ENCODE measurements at places on chromosomes 4 and X.

GRCh38 chr4:141240259-141240658, 19.6 kb downstream of the ZNF330 start:
- DNase-seq = no peak

GRCh38 chrX:22803353-22803752, 196.4 kb upstream of the DDX53 start:
- no peak for DNase-seq

- no peak for DNase-seq
These were observed 99.0 kb upstream of the DCAF12L2 start for GRCh38 chrX:126265116-126265515.

DNA sequence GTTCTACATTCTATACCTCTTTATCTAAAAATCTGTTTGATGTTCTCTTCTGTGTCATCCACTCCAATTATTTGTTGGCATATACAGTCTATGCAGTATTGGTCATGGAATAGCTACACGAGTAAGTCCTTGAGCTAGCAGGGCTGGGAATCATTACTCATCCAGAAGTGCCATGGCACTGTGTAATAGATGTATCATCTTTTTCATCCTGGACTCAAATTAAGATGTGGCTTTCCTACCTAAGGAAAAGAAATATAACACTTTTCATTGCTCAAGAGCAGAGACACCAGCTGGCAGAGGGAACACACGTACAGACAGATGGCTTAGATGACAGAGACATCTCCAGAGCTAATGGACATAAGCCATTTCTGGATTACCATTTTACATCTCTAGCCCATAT, 159.8 kb downstream of the FAM13A start:
- no peak for DNase-seq

- peak; percentile 37 for DNase-seq
These were observed 88.2 kb upstream of the TNIP3 start for GRCh38 chr4:121252224-121252806.

GRCh38 chrX:116357329-116357728, 79.1 kb upstream of the SLC6A14 start:
- no peak for DNase-seq

GRCh38 chr4:184538023-184538599, 63.8 kb upstream of the IRF2 start:
- peak; percentile 30 for DNase-seq

- no peak for DNase-seq
These were observed 19.1 kb upstream of the S100P start for GRCh38 chr4:6674500-6675149.

DNA sequence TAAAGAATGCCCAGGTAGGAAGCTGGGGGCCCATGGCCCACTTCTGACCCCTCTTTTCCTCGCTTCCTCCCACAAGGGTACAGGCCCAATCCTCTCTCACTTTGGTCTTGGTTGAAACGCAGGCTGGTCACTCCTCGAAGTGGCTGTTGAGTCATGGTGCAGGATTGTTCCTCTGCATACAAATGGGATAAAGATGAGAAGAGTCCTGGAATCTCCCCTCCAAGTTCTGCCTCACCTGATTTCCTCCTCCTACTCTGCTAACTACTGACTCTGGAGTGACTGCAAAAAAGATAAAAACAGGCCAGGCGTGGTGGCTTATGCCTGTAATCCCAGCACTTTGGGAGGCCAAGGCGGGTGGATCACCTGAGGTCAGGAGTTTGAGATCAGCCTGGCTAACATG, 1.7 kb downstream of the WDR45 start:
- no peak for DNase-seq

DNA sequence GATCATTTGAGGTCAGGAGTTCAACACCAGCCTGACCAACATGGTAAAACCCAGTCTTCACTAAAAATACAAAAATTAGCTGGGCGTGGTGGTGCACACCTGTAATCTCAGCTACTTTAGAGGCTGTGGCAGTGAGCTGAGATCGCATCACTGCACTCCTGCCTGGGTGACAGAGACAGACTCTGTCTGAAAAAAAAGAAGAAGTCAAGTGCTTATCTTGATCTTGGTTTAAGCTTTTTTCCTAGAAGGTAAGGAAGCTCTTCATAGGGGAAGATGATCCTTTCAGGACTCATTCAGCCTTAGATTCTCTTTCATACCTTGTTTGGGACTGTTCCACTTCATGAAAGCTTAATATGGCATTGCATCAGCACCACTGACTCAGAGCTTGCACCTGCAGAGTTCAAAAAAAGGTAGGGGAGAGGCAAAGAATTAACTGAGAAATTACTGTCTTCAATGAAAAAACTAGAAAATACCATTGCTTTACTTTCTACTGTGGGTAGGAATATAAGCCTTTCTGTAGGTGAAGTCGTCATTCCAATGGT, 70.8 kb upstream of the EPGN start:
- DNase-seq = no peak

- DNase-seq = no peak
These were observed 17.0 kb upstream of the TMEM144 start for GRCh38 chr4:158193171-158193749.

- DNase-seq = no peak
These were observed 128.3 kb upstream of the MED14 start for GRCh38 chrX:40863671-40864070.

DNA sequence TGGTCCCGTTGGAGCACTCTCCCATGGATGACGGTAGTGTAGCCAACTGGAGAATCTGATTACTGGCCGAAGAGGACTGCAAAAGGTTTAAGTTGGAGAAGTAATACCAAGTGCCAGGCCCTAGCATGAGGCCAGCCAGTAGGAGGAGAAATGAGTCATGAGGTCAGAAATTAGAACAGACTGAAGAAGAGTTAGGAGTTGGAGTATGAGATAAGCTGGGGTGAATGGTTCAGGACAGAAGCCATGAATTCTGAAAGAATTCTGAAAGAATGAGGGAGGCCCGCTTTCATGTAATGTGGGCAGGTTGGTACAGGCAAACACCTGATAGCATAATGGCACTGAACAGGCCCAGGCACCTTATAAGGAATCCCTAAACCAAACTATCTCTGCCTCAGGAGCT, 18.4 kb upstream of the STK26 start:
- DNase-seq = no peak

DNA sequence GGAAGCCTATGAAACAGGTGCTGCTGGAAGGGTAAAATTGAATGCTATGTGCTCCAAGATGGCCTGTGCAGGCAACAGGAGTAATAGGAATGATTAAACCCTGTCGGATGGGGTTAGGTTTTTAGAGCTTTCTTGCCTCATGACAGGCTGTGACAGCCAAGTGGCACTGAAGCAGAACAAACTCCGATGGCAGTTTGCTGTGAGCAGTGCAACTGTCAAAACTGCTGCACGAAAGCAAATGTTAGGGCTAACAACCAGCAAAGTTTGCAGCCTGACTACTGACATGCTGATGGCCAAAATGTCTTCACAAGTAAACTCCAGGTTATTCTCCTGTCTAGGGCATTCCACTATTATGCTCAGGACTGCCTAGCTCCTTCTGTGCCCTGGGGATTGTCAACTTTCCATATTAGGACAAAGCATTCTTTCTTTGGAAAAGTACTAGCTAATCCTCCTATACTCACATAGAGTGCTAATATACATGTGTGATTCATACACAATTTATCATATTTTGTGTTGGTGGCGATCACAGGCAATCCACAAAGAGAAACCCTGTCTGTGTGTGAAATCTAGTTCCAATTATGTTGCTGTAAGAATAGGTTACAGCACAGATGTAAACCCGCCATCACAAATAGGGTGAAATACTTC, 486.6 kb upstream of the TENM3 start:
- DNase-seq = no peak

DNA sequence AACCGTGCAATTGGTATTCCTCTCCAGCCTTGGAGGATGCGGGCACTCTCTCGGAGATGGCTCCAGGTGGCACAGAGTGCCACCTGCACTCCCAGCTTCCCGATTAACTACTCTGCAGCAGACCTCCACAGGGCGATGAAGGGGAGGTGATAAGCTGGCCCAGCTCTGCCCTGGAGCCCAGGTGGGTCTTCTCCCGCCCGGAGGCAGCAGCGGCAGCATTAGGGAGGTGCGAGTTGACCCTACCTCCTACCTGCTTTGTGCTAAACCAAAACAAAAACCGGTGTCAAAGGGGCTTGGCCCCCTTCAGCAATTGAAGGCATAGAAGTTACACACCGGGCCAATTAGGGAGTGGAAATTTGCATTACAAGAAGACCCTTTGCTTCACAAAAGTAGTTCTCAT, 137.4 kb upstream of the MAMLD1 start:
- no peak for DNase-seq

- no peak for DNase-seq
These were observed 139.0 kb downstream of the ADAMTS3 start for GRCh38 chr4:72430050-72430449.

DNA sequence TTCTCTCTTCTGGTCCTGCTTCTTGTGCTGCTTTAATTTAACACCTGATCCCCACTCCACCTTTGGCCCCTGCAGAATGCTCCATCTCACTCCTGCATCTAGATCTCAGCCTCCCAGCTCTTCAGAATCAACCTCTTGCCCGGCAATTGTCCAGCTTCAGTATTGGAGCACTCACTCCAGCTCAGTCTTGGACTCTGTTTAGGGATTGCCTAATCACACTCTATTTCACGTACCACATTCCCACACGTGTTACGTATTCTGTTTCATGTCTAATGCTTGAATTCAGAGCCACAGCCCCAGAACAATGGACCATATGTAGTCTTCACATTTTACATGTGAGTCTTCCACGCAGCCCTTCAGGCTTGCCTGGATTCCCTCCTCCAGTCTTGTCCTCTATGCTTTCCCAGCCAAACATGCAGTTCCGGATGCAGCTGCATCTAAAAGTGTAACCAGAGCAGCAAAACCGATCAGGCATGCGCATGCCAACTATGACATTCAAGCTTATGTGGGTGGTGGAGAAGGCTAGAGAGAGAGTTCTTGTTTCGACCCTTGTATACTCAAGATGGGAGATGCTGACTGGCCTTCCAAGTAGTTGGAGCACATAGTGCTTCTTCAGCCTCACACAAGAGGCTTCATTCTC, 105.2 kb upstream of the FAM9A start:
- DNase-seq = no peak

DNA sequence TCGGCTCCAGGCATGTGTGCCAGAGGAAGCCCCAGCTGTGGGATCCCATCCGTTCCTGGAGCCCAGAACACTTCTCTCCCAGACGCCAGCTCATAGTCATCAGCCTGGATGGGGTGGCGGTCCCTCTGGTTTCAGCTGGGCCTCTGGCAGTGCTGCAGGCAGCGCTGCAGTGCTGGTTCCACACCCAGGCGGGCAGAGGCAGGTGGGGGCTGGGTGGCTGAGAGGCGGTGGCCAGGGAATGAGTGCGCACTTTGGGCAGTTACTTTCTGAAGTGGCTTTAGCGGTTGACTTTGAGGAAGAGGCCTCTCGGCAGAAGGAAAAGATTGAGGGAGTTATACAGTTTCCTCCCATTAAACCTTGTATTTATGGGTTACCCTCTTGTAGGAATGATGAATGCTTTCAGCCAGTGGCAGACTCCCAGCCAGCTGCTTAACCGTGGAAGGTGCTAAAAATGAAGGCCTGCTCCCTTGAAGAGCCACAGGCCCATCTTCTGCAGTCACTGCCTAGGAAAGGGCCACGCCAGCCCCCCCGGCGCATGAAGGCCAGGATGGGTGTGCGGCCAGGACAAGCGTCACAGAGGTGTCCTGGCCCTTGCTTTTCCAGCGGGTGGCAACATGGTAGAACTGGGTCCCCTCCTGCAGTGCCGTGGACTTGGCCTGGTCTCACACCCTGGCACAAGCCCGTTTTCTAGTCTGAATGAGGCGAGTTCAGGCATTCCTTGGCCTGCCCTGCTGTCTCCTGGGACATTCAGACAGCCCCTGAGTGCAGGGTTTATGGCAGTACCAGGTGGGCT, 9.9 kb downstream of the TADA2B start:
- DNase-seq = no peak

GRCh38 chr4:151841107-151841506, 80.3 kb upstream of the GATB start:
- no peak for DNase-seq

GRCh38 chr4:161519611-161520010, 644.2 kb downstream of the FSTL5 start:
- no peak for DNase-seq

DNA sequence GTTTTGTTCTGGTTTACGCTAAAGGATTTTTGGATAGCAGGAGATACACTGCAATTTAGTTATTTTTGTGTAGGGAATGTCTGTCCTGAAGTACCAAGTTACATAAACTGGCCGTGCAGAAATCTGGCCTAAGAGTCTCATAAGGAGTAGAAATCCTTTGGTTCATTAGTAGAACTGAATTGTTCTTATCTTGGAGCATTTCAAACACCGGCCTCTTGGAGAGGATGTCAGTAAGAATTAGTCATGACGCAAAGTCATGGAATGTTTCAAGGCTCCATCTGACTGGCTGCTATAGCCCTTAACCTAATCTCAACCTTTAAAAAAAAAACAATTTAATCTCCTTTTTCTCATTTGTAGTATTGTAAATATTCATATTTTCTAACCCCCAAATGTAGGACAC, 15.2 kb downstream of the PDLIM3 start:
- DNase-seq = no peak

GRCh38 chr4:92270908-92271307, 32.9 kb upstream of the GRID2 start:
- no peak for DNase-seq

- no peak for DNase-seq
These were observed at the start of gene MAGEC1 for GRCh38 chrX:141903400-141904155. TSS of gene MAGEC1 (plus strand) at chrX:141903894. CDS start at chrX:141905073, 1,179 bp downstream.

DNA sequence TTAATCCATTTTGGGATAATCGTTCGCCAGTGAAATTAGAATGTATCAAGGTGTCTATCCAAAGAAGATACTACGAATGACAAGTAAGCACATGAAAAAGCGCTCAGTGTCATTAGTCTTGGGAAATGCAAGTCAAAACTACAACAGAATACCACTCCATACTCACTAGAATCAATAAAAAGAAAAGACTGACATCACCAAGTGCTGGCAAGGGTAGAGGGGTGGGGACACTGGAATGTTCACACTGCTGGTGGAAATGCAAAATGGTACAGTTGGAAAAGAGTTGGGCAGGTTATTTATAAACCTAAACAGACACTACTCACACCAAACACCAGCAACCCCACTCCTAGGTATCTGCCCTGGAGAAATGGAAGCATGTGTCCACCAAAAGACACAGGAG, 11.2 kb downstream of the WDR1 start:
- no peak for DNase-seq

All from stimulated activated CD8-positive, alpha-beta memory T cell treated with anti-CD3 and anti-CD28 coated beads, Interleukin-7, amount 100 ng/mL, for 1 hour (primary cell).